ENCODE measurements at places on chromosomes 7 and 10. TPM values are rescaled to one million over a fixed set of nuclear protein-coding genes. Genes with fewer than 3 reads are reported as not detected.

AMZ1 gene
- total RNA-seq = 0.40 TPM

HOXA6 gene
- total RNA-seq = not detected

SFXN4 gene
- total RNA-seq = 33.4 TPM

ACTR3C gene
- 4.0 TPM for total RNA-seq

PRLHR gene
- total RNA-seq = not detected

MYO1G gene
- total RNA-seq = 567 TPM

MOGAT3 gene
- total RNA-seq = not detected

MORN4 gene
- 2.1 TPM for total RNA-seq

PRXL2A gene
- total RNA-seq = 12.2 TPM

IGFBP3 gene
- total RNA-seq = 10.5 TPM

NOS3 gene
- total RNA-seq = 6.4 TPM

VWA2 gene
- not detected for total RNA-seq

C7orf57 gene
- total RNA-seq = 0.15 TPM

SEMA3D gene
- not detected for total RNA-seq

TMEM213 gene
- total RNA-seq = 0.06 TPM

MGAM2 gene
- total RNA-seq = not detected

WNT2 gene
- not detected for total RNA-seq

HMX2 gene
- total RNA-seq = not detected

VAX1 gene
- not detected for total RNA-seq

WDR86 gene
- not detected for total RNA-seq

BMS1 gene
- 24.0 TPM for total RNA-seq

AMPH gene
- not detected for total RNA-seq

HSPA12A gene
- total RNA-seq = not detected

FAM53B gene
- 45.5 TPM for total RNA-seq

FOXI2 gene
- total RNA-seq = not detected

KIF5B gene
- total RNA-seq = 65.2 TPM

GPNMB gene
- 0.82 TPM for total RNA-seq

UCMA gene
- total RNA-seq = not detected

SP4 gene
- total RNA-seq = 55.9 TPM

CAMK2G gene
- total RNA-seq = 49.2 TPM

VTI1A gene
- total RNA-seq = 39.0 TPM

ANKRD7 gene
- total RNA-seq = 0.59 TPM

PLAC9 gene
- total RNA-seq = not detected

KLLN gene
- 0.84 TPM for total RNA-seq

PARD3 gene
- 0.94 TPM for total RNA-seq

PDZD7 gene
- total RNA-seq = 1.2 TPM

ELAPOR2 gene
- total RNA-seq = 3.3 TPM

GRID1 gene
- not detected for total RNA-seq

CCDC172 gene
- total RNA-seq = not detected

TCAF2 gene
- 20.8 TPM for total RNA-seq

ASZ1 gene
- not detected for total RNA-seq

TMEM236 gene
- total RNA-seq = 0.12 TPM

SORBS1 gene
- total RNA-seq = 0.47 TPM

ASIC3 gene
- total RNA-seq = 5.3 TPM

IKZF1 gene
- total RNA-seq = 348 TPM

ABCB4 gene
- total RNA-seq = 0.07 TPM

ITPRID1 gene
- total RNA-seq = not detected

KAZALD1 gene
- 0.30 TPM for total RNA-seq

OR2A42 gene
- not detected for total RNA-seq

PNLIPRP1 gene
- not detected for total RNA-seq

ERVW-1 gene
- not detected for total RNA-seq

EPDR1 gene
- 0.93 TPM for total RNA-seq

FEZF1 gene
- not detected for total RNA-seq

GTF2I gene
- 220 TPM for total RNA-seq

GSAP gene
- 4.0 TPM for total RNA-seq

STRIP2 gene
- total RNA-seq = 15.6 TPM

TUBB8 gene
- not detected for total RNA-seq

FZD1 gene
- not detected for total RNA-seq

TAS2R4 gene
- 0.49 TPM for total RNA-seq

Data from activated CD8-positive, alpha-beta memory T cell treated with anti-CD3 and anti-CD28 coated beads, Interleukin-2, amount 10 ng/mL, durations not matched to agents 7 days and 5 days (primary cell).